NAMALWA (cell line): ENCODE measurements at places on chromosomes 12 and 14.

- DNase-seq, result no peak
Observed at GRCh38 chr12:851343-851742, 98.2 kb downstream of the RAD52 start.

DNA sequence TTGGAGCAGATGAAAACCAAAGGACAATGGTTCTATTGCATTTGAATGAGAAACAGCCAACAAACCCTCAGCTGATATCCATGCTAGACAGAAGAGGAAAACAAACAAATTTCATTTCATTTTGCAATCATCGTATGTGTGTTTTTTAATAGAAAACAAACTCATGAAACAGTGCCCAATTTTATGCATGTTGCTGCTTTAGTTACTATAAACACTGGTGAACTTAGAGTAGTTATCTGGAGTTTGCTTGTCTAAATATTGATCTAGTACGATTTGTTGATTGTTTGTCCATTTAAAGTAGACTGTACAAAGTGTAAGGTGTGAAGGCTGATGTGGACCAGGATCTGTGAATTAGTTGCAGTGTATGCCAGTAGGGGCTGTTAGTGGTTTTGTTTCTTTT, 166.6 kb downstream of the KITLG start:
- DNase-seq, result no peak

GRCh38 chr14:103279142-103280025, 54.7 kb upstream of the EIF5 start:
- no peak for DNase-seq

GRCh38 chr14:57816568-57817284, 49.2 kb downstream of the SLC35F4 start:
- no peak for DNase-seq

DNA sequence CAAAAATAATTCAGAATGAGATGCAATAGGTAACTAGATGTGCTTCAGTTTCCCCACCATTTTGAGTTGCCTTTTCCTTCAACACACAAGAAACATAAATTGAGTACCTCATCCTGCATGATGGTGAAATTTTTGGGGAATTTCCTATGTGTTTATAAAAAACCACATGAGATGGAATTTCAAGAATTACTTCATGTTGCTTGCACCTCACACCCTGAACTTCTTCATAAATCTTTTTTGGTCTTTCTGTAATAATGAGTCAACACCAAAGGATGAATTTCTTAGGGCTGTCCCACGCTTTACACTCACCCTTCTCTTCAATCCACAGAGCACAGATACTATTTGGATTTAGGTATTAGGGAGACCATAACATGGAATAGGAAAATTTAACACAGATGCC, 22.6 kb upstream of the LUM start:
- DNase-seq, result no peak

DNA sequence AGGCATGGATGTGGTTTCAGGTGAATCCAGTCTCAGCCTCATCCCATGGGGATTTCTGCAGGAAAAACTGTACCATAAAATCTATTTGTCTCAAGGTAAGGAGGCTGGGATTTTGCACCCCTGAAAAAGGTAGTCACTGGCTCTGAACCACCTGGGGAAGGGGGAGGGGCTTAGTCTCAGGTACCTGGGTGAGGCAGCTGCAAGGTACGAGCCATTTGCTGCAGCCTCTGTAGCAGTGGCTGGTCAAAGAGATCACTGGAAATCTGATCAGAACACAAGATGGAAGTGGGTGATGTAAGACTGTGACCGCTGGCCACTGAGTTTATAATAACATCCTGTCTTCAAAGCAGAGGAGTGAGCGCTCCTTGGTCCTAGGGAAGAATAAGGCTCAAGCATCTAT, 209.9 kb upstream of the NOS1 start:
- DNase-seq, result no peak

DNA sequence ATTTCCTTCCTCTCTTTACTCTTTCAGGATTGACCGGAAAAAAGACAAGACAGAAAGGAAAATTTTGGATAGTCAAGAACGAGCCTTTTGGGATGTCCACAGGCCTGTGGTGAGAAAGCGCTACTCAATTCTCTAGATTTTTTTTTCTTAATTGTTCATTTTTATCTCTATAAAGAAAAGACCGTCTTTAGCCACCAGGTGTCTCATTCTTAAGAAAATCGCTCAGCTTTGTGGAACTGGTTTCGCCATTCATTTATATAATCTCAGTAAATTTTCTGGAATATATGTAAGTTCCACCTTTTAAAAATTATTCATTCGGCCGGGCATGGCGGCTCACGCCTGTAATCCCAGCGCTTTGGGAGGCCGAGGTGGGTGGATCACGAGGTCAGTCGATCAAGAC, 421.1 kb downstream of the DPF3 start:
- DNase-seq, result peak; percentile 3

GRCh38 chr14:99512110-99512449, 30.9 kb downstream of the CCNK start:
- no peak for DNase-seq

GRCh38 chr12:105036937-105037649, 47.2 kb downstream of the ALDH1L2 start:
- no peak for DNase-seq
